ENCODE measurements at places on chromosomes 16 and 17.

- DNase-seq: peak; percentile 38
Measured at GRCh38 chr17:8799570-8800212, 526 bp upstream of the MFSD6L start.

- DNase-seq: peak; percentile 57
Measured at GRCh38 chr16:84065536-84066132, 23.0 kb upstream of the SLC38A8 start.

- DNase-seq: no peak
Measured at GRCh38 chr17:40666331-40666730, 1.4 kb upstream of the KRT222 start.

- no peak for DNase-seq
Measured at GRCh38 chr16:86403085-86403484, 107.2 kb upstream of the FOXF1 start.

GRCh38 chr16:53323924-53324323 is 110.3 kb upstream of the RBL2 start:
- no peak for DNase-seq

GRCh38 chr16:15807603-15808009 is 49.2 kb downstream of the MYH11 start:
- DNase-seq: peak; percentile 37

- DNase-seq: peak; percentile 73
Measured at GRCh38 chr16:81493755-81494433, 49.3 kb downstream of the CMIP start.

GRCh38 chr16:3158026-3158509 is 23.2 kb downstream of the ZNF213 start:
- DNase-seq: no peak
